ENCODE measurements at places on chromosomes 6 and 20. TPM values are rescaled to one million over a fixed set of nuclear protein-coding genes. Genes with fewer than 3 reads are reported as not detected.

ECT2L gene
- total RNA-seq = not detected

BEND6 gene
- total RNA-seq = 0.32 TPM

CLVS2 gene
- 0.05 TPM for total RNA-seq

RAB5IF gene
- 207 TPM for total RNA-seq

DNA sequence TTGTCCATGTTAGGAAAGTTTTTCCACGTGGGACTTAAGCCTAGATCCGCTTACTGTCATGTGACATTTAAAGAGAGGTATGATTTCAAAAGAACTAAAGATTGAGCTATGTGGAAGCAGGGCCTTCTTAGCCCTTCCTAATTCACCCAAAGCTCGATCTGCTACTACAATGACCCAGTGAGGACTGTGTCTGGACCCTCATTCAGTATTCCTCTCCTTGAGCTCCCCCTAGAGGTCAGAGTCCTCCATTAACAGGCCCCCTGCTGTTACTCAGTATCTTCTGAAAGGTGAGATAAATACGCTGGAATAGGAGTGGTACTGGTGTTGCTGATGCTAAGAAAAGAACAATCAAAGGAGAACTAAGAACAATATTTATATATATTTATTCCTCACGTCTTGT, 414.0 kb downstream of the GJA1 start:
- peak; percentile 28 for DNase-seq
- no peak overlapping the region for H3K27ac ChIP-seq
- H3K36me3 ChIP-seq = no peaks in the 10 kb centered on the region

GRCh38 chr20:36847009-36847709, 28.8 kb upstream of the TLDC2 start:
- H3K36me3 ChIP-seq = no peaks in the 10 kb centered on the region
- peaks cover 4% of the 10 kb centered on the region for H3K4me1 ChIP-seq
- no peak for DNase-seq

DNA sequence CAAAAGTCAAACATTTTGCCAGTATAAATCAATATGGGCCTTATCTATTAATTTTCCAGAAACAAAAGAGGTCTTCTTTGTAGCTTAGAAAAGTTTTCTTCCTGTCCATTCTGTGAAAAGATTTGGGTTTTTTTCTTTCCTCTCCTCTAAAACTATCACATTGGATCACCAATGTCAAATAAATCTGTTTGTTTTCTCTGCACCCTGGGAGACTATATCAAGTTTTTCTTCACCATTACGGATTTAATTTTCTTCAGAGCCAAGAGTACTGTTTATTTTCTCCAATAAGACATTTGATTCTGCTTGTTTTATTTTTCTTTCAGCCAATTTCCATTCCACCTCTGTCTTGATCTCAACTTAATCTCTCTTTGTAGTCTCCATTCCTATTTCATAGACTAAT, 1.9 kb upstream of the LZTS3 start:
- DNase-seq = no peak
- no peaks in the 10 kb centered on the region for H3K36me3 ChIP-seq
- H3K4me1 ChIP-seq = no peaks in the 10 kb centered on the region
- H3K27me3 ChIP-seq = peaks cover 4% of the 10 kb centered on the region
- H3K4me3 ChIP-seq = no peak overlapping the region
- H3K27ac ChIP-seq = no peak overlapping the region

KIF25 gene
- total RNA-seq = not detected

DNA sequence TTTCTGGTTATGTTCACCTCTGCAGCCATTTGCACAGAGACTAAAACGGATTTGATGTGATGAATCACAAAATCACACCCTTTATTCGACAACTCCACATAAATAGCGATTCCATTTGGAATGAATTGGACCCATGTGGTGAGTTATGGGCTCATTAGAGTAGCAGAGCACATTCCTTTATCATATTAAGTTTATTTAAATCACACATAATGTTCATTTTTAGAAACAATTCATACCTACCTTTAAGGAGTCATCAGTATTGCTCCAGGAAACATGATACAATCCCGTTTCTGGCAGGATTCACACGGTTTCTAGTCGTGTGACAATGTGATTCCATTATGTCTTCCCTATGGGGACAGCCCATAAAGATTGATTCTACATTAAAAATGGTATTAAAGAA, 303.5 kb downstream of the CDH4 start:
- H3K27ac ChIP-seq = no peak overlapping the region
- no peaks in the 10 kb centered on the region for H3K4me1 ChIP-seq
- H3K36me3 ChIP-seq = no peaks in the 10 kb centered on the region
- no peak for DNase-seq
- no peak overlapping the region for H3K4me3 ChIP-seq

DNA sequence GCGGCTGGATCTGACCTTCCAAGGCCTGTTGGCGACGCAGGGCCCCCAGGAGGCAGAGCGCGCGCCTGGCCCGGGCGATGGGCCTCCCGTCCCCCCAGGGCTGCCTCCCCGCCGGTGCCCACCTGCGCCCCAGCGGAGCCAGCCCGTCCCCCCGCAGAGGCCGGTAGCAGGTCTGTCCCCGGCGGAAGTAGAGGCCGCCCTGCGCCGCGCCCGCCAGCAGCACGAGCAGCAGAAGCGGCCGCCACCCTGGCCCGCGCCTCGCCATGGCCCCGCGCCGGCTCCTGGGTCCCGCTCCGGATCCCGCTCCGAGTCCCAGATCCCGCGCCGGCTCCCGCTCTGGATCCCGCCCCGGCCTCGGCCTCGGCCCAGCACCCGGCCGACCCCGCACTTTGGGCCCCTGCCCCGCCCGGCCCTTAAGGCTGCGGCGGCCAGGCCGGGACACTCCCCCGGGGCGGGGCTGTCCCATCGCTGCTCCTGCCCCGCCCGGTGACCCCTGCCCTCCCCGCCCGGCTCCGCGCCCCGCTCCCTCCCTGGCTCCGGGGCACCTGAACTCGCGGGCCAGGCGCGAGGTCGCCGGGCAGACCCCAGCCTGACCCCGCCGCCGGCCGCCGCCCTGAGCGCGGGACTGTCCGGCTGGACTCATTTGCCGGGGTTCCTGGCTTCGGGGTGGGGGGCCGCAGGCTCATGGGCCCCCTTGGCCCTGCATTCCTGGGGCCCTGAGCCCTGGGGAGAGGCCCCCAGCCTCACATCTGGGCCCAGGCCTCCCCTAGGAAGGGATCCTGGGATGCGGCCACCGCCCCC, at the start of gene CTSZ:
CTSZ (minus strand) TSS at position 391 of the 801 bp plus-strand sequence; CDS start at position 265, 126 bp downstream.
- H3K4me1 ChIP-seq = peaks cover 14% of the 10 kb centered on the region
- H3K36me3 ChIP-seq = no peaks in the 10 kb centered on the region
- H3K27me3 ChIP-seq = no peaks in the 10 kb centered on the region

DNA sequence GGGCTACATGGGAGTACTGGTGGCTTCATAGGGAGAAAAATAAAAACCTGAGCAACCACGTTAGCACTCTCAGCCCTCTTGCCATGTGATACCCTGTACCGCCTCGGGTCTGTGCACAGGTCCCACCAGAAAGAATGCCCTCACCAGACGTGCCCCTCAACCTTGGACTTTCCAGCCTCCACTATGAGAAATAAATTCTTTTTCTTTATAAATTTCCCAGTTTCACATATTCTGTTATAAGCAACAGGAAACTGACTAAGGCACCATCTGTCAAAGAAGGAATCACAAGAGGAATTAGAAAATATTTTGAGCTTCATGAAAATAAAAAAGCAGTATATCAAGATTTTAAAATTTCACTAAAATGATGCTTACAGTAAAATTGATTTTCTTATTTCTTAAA, 168.4 kb upstream of the BMP5 start:
- H3K4me3 ChIP-seq = no peak overlapping the region
- DNase-seq = no peak
- H3K27me3 ChIP-seq = no peaks in the 10 kb centered on the region
- H3K36me3 ChIP-seq = no peaks in the 10 kb centered on the region
- no peak overlapping the region for H3K27ac ChIP-seq
- H3K4me1 ChIP-seq = no peaks in the 10 kb centered on the region

- no peak overlapping the region for H3K4me3 ChIP-seq
- DNase-seq = no peak
- no peak overlapping the region for H3K27ac ChIP-seq
- no peaks in the 10 kb centered on the region for H3K36me3 ChIP-seq
- no peaks in the 10 kb centered on the region for H3K27me3 ChIP-seq
Observed at GRCh38 chr6:164854526-164854925, 454.9 kb downstream of the C6orf118 start.

DNA sequence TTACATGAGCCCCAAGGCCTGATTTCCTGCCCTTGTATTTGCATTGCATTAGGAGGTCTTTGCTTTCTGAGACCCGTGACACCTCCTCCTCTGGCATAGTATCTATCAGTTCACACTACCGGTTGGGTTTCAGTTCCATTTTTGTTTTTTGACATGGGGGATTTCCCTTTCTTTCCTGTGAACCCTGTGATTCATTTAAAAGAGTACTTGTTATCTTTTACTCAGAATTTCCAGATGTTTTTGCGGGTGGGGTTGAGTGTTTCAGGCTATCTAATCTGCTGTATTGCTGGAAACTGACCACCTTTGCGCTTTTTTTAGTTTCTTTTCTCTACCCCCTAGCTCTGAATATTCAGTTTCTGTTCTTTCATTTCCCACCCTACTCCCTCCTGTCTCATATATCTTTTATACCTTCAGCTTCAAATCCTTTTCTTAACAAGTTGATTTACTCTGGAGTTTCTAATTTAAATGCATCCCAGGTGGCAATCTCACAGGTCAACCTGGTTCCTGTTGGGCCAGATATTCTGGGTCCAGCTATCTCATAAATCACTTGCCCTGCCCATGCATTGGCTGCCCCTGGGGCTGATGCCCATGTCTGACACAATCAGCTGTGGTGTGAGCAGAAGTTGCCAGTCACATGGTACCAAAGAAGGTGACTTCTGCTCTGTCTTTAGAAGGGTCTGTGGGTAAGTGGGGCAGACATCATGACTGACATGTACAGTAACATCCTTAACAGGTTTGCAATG, 14.3 kb upstream of the NCOA3 start:
- DNase-seq = no peak
- no peaks in the 10 kb centered on the region for H3K36me3 ChIP-seq
- H3K4me3 ChIP-seq = no peak overlapping the region
- H3K27ac ChIP-seq = no peak overlapping the region
- H3K27me3 ChIP-seq = no peaks in the 10 kb centered on the region

- H3K4me3 ChIP-seq = peak overlapping the region; percentile 99
- H3K36me3 ChIP-seq = peaks cover 7% of the 10 kb centered on the region
- H3K27ac ChIP-seq = no peak overlapping the region
- H3K27me3 ChIP-seq = no peaks in the 10 kb centered on the region
- no peak for DNase-seq
Observed at GRCh38 chr20:62804021-62804626, 511 bp upstream of the OGFR start.

- H3K27me3 ChIP-seq = no peaks in the 10 kb centered on the region
- H3K27ac ChIP-seq = no peak overlapping the region
- H3K4me1 ChIP-seq = no peaks in the 10 kb centered on the region
- no peak overlapping the region for H3K4me3 ChIP-seq
Observed at GRCh38 chr6:163341224-163342061, 73.1 kb upstream of the QKI start.

DNA sequence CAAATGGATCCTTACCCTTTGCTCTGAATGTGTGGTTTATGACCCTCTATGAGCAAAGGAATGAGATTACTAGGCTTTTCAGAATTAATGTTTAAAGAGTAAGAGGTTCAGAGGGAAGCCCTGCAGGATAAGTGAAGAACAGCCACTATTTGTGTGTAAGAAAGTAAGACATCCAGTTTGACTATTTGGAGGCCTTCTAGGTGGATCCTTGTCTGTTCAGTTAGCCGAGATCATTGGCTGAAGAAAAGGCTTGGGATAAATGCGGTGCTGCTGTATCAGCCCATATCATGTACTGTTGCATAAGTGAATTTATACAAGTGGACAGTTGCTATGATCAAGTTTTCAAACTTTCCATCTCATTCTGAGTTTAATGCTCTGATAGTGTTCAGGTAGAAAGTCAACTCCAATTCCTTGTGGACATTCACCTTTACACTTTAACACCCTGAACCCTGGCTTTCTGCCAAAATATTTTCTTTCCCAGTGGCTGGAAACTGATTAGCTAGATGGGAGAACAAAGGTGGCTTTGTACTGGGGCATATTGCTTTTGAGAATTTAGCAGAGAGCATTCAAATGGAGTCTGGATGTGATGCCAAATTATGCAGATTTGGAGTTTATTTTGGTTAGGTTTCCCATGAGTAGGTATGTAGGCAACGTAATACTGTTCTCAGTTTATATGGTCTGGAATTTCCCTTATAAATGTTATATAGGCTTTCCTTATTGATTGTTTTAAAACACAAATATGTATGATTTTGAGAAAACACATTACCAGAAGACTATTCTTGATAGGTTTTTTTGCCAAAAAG, 15.0 kb downstream of the PARD6B start:
- peak; percentile 77 for DNase-seq
- no peak overlapping the region for H3K4me3 ChIP-seq
- H3K36me3 ChIP-seq = no peaks in the 10 kb centered on the region
- peak overlapping the region; percentile 52 for H3K27ac ChIP-seq
- H3K4me1 ChIP-seq = peaks cover 7% of the 10 kb centered on the region

DEFB114 gene
- total RNA-seq = not detected

GRCh38 chr6:166703149-166703710, 76.2 kb upstream of the RPS6KA2 start:
- H3K27ac ChIP-seq = no peak overlapping the region
- no peak overlapping the region for H3K4me3 ChIP-seq
- H3K36me3 ChIP-seq = no peaks in the 10 kb centered on the region
- H3K4me1 ChIP-seq = no peaks in the 10 kb centered on the region
- no peak for DNase-seq
- no peaks in the 10 kb centered on the region for H3K27me3 ChIP-seq

CGA gene
- total RNA-seq = not detected

DNA sequence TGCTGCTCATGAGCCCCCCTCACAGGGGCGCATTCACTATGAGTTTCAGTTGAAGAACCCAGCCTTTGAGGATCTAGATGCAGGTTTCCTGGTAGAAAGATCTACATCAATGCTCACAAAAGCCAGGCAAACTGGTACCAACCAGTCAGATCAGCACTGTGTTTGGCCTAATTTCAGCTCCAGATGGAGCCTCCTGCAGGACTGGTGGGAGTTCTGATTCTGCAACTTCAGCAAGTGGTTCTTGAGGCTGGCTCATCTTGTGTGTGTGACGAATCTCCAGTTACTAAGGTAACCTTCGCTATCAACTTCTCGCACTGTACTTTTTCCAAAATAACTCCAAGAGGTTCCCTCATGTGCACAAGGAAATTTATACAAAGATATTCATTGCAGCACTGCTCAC, 118.8 kb downstream of the ZMYND8 start:
- H3K36me3 ChIP-seq = no peaks in the 10 kb centered on the region
- no peak overlapping the region for H3K4me3 ChIP-seq
- DNase-seq = no peak
- no peaks in the 10 kb centered on the region for H3K27me3 ChIP-seq
- H3K27ac ChIP-seq = no peak overlapping the region

DNA sequence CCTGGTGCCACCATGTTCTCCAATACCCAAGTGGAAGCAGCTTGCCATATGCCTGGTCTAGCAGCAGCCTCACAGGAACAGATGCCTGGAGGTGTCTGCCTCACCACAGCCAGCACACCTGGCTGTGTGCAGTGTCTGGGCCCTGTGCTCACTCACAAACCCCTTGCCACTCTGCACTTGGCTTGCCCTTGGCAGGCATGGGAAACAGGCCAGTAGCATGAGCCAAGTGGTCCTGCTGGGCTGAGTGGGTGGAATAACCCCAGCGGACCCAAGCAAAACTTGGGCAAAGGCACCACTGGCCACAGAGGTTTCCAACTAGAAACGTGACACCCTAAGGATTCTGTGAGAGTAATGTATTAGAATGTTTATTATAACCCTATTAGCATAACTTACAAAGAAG, 600.5 kb upstream of the GJE1 start:
- no peaks in the 10 kb centered on the region for H3K27me3 ChIP-seq
- no peaks in the 10 kb centered on the region for H3K4me1 ChIP-seq
- no peak overlapping the region for H3K27ac ChIP-seq
- H3K36me3 ChIP-seq = no peaks in the 10 kb centered on the region
- no peak overlapping the region for H3K4me3 ChIP-seq

HSPA1L gene
- 1.4 TPM for total RNA-seq

GRCh38 chr6:167424060-167424673, 99.3 kb downstream of the TTLL2 start:
- H3K36me3 ChIP-seq = no peaks in the 10 kb centered on the region
- DNase-seq = no peak
- no peaks in the 10 kb centered on the region for H3K27me3 ChIP-seq
- H3K27ac ChIP-seq = no peak overlapping the region

POPDC3 gene
- 0.24 TPM for total RNA-seq

Data from colonic mucosa (tissue), 4 donors.